ENCODE measurements at places on chromosomes 5 and 9.

GRCh38 chr5:56183506-56183905 lies 49.6 kb downstream of the ANKRD55 start:
- H3K4me3 ChIP-seq, result no peak overlapping the region
- H3K36me3 ChIP-seq, result no peaks in the 10 kb centered on the region
- H3K27me3 ChIP-seq, result no peaks in the 10 kb centered on the region
- no peak for DNase-seq
- H3K4me1 ChIP-seq, result no peaks in the 10 kb centered on the region
- H3K27ac ChIP-seq, result no peak overlapping the region

DNA sequence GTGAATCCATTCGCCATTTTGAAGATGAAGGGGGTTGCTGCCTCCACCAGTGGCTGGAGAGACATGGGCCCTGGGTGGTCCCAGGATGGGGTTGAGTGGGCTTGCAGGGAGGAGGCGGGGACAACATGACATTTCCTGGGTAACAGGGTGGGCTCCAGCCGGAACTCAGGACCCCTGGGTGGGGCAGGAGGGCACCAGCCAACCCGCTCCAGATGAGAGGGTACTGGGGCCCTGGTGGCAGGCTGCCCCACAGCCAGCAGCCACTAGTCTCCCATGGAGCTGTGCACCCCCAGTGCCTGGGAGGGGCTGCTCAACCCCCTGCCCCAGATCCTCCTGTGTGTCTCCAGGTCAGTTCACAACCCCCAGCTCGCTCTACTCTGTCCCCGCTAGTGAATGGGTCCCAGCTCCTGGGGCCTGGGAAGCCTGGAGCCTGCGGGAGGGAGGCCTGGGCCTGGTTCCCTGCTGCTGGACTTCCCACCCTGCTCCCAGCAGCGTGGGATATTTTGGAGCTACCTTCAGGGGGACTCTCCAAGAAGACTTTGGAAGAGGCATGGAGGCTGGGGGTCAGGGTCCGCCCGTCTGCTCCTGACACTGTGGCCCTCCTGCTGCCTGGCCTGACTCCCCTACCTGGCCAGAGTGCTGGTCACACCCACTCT lies 55.9 kb downstream of the AHRR start:
- H3K4me1 ChIP-seq, result peaks cover 83% of the 10 kb centered on the region
- H3K27me3 ChIP-seq, result no peaks in the 10 kb centered on the region
- H3K27ac ChIP-seq, result peak overlapping the region; percentile 87
- no peak overlapping the region for H3K4me3 ChIP-seq
- DNase-seq, result peak; percentile 5

- no peaks in the 10 kb centered on the region for H3K27me3 ChIP-seq
- H3K36me3 ChIP-seq, result no peaks in the 10 kb centered on the region
- no peaks in the 10 kb centered on the region for H3K4me1 ChIP-seq
- DNase-seq, result no peak
- H3K4me3 ChIP-seq, result no peak overlapping the region
Observed at GRCh38 chr5:135240283-135240633, 158.8 kb downstream of the MACROH2A1 start.

DNA sequence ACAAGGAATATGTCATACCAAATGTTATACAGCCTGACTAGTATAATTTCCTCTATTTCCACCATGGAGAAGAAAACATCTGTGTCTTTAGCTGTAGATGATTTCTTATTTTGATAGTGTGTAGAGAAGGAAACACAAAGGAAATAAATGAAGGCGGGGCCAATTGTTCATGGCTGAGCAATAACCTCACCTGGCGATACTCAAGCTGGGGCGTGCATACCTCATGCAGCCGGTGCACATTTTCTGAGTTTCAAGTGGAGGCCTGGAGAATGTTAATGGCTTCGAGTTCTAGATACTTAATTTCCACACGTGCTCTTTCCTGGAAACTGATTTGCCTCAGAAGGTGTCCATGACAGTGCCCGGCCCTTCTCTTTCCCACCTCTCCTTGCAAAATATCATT lies 127.4 kb upstream of the TAF11L2 start:
- H3K4me1 ChIP-seq, result no peaks in the 10 kb centered on the region
- no peak overlapping the region for H3K27ac ChIP-seq
- no peak overlapping the region for H3K4me3 ChIP-seq
- H3K36me3 ChIP-seq, result no peaks in the 10 kb centered on the region

DNA sequence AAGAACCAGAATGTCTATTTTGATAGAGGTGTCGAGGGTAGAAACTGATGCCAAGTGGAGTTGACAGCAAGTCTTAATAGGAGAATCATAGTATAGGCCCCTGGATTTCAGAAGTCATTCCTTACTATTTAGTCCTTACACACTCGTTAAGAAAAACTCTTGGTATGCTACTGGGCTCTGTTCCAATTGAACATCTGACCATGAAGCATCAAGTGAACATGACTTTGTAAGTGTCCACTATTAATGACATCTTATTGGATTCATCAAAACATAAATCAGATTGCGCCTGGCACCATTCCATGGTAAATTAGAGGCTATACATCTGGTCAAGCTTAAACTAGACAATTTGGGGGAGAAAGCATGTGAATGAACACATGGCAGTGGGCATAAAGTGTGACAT lies 1056.5 kb upstream of the EDIL3 start:
- DNase-seq, result no peak
- H3K27ac ChIP-seq, result no peak overlapping the region
- H3K4me3 ChIP-seq, result no peak overlapping the region
- no peaks in the 10 kb centered on the region for H3K27me3 ChIP-seq
- H3K4me1 ChIP-seq, result no peaks in the 10 kb centered on the region

DNA sequence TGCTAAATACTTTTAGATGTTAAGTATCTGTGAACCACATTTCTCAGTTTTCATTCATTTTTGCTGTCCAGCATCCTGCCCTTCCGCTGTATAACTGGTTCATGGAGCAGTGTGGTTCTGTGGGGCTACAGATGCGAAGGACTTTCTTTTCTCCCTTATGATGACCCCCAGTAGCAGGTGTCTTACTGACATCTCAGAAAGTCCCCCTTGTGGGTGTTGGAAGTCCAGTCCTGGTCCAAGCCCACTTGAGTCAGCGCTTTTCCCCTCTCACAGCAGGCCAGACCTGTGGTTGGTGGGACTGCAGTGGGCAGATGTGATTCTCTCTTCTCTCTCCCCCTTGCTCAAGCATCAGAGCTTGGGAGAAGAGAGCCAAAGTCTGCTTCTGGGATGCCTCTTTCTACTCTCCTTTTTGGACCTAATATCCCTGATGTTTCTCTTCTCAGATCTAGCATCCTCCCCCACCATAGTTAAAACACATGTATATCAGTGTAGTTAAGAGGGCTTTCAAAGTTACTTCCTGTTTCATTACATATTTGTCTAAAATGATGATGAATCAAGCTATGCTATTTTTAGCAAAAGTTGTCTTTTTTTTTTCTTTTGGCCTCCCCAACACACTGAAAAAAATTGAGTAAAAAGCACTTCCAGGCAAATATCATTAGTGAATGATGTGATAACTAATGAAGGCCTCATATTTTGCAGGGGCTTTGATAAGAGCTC lies 119.5 kb upstream of the ZNF618 start:
- H3K27ac ChIP-seq, result no peak overlapping the region
- H3K36me3 ChIP-seq, result no peaks in the 10 kb centered on the region
- H3K4me3 ChIP-seq, result no peak overlapping the region
- no peaks in the 10 kb centered on the region for H3K4me1 ChIP-seq

DNA sequence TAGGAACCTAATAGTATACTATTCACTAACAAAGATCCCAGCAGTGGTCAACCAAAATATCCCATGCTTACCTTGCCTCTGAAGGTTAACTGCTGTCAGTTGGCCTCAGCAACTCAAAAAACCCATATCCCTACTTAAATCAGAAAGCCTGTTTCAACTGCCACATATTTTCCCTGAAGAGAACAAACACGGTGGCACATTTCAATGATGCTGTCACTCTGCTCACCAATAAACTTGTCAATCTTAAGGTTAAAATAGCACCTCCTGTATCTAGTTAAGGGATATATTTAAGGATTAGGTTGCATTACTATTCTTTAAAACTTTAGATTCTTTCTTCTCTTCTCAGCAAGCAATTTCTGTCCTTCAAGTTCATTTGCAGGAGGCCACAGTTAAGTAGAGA lies 986.9 kb downstream of the CDH18 start:
- no peaks in the 10 kb centered on the region for H3K36me3 ChIP-seq
- H3K4me1 ChIP-seq, result no peaks in the 10 kb centered on the region
- no peaks in the 10 kb centered on the region for H3K27me3 ChIP-seq
- no peak overlapping the region for H3K27ac ChIP-seq
- no peak overlapping the region for H3K4me3 ChIP-seq

DNA sequence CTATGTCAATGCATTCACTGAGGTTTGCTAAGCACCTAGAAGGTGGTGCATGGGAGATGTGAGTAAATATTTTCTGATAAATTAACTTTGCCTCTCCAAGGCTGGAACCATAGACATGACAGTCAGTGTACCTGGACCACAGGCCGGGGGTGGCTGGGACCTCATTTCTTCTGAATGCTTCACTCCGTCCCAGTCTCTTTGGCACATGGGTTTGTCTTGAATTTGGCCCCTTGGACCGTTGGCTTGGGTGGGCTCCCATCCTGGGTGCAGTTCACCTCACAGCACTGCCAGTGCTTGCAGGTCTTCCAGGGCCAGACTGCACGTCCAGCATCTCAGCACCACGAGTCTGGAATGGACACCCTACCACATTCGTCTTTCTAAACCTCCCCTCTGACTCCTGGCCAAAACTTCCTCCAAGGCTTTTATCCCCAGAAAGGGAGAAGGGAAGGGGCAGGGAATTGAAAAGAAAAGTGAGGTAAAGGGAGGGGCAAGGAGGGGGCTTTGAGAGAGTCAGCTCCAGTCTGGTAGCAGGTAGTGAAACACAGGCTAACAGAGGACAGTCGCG lies 267.8 kb downstream of the MED10 start:
- no peaks in the 10 kb centered on the region for H3K36me3 ChIP-seq
- H3K27me3 ChIP-seq, result no peaks in the 10 kb centered on the region
- H3K4me1 ChIP-seq, result no peaks in the 10 kb centered on the region
- no peak for DNase-seq
- H3K4me3 ChIP-seq, result no peak overlapping the region
- no peak overlapping the region for H3K27ac ChIP-seq

- DNase-seq, result peak; percentile 74
- H3K27me3 ChIP-seq, result no peaks in the 10 kb centered on the region
- H3K4me3 ChIP-seq, result no peak overlapping the region
- H3K4me1 ChIP-seq, result peaks cover 12% of the 10 kb centered on the region
Observed at GRCh38 chr5:149371296-149371962, 7.7 kb downstream of the IL17B start.

Measured in activated CD4-positive, alpha-beta T cell treated with anti-CD3 and anti-CD28 coated beads, Interleukin-2, amount 10 ng/mL, durations not matched to agents 7 days and 5 days (primary cell).